Activated naive CD4-positive, alpha-beta T cell (primary cell): ENCODE measurements at places on chromosomes 7 and 10.

DNA sequence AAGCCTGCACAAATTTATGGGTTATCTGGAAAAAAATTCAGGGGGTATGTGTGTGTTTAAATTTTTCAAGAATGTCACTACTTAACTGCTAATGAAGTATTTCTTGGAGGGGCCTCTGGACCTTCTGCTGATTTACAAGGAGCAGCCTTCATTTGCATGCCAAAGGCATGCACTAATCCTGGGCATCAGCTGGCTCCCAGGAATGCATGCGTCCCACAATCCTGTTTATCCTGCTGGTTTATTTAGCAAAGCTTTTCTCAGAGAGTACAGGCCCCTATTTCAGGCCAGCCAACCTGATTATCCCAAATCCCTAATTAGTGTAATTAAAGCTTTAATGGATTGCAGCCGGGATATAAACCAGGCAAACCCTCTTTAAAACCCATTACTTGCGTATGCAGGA, 170.4 kb downstream of the TAX1BP1 start:
- DNase-seq: no peak

GRCh38 chr7:80182630-80183276, 48.1 kb downstream of the GNAI1 start:
- no peak for DNase-seq

GRCh38 chr10:132135053-132135872, 51.5 kb upstream of the DPYSL4 start:
- no peak for DNase-seq

DNA sequence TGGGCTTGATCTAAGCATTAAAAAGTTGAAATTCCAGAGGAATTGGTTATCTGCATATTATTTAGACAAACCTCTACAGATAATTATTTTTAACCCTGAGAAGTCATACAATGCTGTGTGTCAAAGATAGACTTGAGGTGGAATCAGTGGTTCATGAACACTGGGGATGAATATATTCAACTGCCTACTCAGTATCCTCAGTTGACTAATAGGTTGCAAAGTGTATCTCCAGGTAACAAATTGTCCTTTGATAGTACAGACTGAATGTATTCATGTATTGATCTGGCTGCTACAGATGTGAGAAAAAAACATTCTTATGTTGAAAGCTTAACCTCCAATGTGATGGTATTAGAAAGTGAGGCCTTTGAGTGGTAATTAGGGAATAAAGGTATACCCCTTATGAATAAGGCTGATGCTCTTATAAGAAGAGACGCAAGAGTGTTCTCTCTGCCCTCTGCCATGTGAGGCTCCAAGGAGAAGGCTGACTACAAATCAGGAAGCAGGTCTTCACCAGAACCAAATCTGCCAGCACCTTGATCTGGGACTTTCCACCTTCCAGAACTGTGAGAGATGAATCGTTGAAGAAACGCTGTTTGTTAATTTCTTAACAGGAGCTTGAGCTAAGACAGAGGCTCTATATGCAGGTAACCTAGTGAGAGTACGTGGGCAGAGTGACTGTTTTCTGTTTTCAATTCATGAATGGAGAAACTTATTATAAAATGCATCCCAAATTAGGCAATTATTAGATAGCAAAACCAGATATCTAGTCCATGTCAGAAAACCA, 7.5 kb downstream of the MRPL32 start:
- no peak for DNase-seq

DNA sequence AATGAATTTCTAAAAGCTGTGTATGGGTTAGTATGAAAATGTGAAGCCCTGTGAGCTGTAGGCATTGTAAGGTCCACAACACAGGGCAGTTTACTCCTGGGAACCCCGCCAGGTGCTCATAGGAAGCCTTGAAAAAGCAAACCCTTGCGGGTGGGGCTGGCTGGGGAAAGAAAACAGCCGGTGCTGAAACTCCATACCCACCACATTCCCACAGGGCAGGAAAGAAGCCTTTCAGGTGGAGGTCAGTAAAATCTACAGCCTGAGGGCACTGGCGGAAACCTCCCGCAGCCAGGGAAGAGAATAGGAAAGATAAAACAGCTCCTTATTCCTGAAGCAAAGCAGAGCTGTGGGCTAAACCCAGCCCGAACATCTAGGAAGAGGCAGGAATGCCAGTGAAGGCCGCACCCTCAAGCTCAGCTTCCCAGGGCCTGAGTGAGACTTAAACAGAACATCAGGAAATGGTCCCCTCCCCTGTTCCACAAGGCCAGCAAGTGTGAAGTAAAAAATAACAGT, 34.7 kb downstream of the PODXL start:
- DNase-seq: no peak

DNA sequence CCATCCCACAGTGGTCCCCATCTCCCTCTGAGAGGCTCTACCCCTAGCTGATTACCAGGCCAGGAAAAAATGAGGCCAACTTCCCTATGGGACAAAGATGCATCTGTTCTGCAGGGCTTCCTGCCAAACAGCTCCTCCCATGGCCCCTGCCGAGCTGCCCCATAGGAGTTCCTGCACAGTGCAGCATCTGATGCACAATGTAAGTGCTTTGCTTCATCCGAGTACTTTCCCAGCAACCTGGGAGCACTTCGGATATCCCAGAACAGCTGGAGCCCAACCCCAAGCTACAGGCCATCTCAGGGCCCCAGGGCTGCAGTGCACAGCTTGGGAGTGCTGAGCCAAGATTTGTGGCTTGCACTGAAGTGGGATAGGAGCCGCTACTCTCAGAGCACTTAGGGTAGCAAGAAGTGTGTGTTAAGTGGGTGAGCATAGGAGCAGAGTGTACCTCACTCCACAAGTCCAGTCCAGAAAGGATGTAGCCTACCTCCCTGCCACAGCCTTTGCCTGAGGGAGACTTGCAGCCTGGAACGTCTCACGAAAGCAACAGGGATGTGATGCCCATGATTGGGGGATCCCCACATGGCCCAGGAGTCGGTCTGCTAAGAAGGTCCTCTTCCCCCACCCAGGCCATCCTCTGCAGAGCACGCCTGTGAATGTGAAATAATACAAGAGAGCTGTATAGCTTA, 209.6 kb upstream of the VWC2 start:
- DNase-seq: no peak

GRCh38 chr7:7395785-7396184, 139.9 kb downstream of the COL28A1 start:
- no peak for DNase-seq

DNA sequence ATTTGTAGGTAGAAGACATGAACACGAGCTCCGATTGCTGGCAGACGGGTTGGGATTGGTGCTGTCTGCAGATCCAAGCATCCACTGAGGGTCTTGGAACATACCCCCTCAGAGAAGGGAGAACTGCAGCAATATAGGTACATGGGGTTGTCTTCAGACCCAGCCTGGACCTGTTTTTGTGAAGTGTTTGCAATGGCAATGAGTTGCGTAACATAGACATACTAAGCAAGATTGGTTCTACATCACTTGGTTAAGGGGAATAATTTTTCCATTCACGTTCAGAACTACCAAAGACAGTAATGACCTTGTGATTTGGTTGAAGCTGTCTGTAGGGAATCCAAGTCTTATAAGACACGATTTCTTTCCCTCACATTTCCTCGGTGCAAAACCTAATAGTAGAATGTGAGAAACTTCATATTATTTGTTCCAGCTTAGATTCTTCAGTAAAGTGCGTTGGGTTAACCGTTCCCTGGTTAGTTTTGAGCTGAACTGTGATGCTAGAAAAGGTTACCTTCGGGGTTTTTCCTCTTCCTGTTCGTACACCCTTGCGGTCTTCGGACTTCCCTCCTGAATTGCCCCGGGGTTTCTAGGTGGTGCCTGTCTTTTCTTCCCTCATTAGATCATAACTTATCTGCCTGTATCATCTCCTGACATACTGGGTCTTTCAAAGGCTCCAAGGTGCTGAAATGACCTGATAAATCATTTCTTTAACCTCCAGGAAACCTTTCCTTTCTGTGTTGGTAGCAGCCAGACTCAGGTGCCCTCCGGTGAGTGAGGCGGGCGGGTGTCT, 14.4 kb downstream of the PROSER2 start:
- DNase-seq: no peak
